Mucosa of descending colon (tissue), 3 donors: ENCODE measurements at places on chromosomes 11 and 22. TPM values are rescaled to one million over a fixed set of nuclear protein-coding genes. Genes with fewer than 3 reads are reported as not detected.

The ACR gene
- total RNA-seq: 0.43 TPM

DNA sequence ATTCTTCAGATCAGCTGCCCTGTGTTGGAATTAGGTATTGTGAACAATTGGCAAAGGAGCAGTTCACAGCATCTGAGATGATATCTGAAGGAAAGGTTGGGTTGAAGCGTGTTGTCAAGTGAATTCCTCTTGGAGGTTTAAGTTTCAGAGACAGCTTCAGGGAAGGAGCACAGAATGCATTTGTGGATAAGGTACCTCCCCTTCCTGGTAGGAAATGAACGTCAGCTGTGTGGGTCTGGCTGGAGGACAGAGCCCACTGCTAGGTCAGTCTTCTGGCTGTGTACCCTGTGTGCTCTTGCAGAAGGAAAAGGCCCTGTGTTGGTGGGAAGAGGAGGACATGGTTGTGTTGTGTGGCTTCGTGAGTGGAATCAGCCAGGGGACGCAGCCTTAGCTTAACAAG lies 88.1 kb upstream of the GAL start:
- DNase-seq: no peak

GRCh38 chr11:75770102-75770501 lies 1.5 kb downstream of the DGAT2 start:
- DNase-seq: no peak

The IGSF22 gene
- 1.5 TPM for total RNA-seq

- peak; percentile 35 for DNase-seq
Measured at GRCh38 chr11:75543806-75544205, 18.1 kb upstream of the GDPD5 start.

DNA sequence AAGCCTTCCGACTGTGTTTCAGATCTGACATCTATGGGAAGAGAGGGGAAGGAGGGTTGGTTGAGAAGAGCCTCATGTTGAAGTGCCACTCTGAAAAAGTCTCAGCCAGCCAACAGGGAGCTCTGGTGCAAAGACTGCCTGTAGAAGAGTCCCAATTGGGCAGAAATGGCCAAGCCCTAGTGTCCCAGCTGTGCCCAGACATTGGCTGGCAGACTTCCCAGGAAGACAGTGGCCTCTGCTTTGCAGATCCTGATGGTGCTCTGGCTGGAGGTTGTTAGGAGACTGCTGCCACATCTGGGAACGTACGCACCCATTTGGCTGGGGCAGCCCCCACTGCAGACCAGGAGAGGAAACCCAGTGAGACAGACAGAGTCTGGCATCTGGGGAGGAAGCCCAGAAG lies 3.2 kb upstream of the PLA2G3 start:
- no peak for DNase-seq

The C11orf21 gene
- 0.35 TPM for total RNA-seq

- DNase-seq: no peak
Measured at GRCh38 chr11:34601085-34601444, 19.8 kb upstream of the EHF start.

DNA sequence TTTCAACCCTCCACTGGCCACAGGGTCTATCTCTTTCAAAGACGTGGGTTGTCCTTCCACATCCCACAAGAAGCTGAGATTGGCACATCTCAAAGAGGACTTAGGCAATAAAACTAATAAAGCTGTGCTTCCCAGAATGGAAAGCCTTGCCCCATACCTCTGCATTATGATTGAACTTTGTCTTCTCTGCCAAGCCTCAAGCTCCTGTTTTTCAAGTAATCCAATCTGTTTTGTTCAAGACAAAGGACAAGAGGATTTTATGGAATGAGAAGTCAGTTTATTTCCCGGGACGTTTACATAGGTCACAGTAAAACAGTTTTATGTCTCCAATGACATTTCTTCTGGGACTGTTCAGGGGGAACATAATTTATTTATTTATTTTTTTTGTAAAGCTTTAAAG lies 108.4 kb downstream of the GALNT18 start:
- DNase-seq: peak; percentile 12

GRCh38 chr11:17498058-17498457 lies 21.4 kb upstream of the ABCC8 start:
- DNase-seq: peak; percentile 33

The TCN2 gene
- total RNA-seq: 40.2 TPM

The CSF2RB gene
- total RNA-seq: 4.1 TPM

GRCh38 chr22:45502215-45503049 lies at the start of gene FBLN1:
Gene FBLN1, plus strand, starts transcription at chr22:45502883. Its CDS starts 103 bp downstream, at chr22:45502986.
- peak; percentile 52 for DNase-seq

DNA sequence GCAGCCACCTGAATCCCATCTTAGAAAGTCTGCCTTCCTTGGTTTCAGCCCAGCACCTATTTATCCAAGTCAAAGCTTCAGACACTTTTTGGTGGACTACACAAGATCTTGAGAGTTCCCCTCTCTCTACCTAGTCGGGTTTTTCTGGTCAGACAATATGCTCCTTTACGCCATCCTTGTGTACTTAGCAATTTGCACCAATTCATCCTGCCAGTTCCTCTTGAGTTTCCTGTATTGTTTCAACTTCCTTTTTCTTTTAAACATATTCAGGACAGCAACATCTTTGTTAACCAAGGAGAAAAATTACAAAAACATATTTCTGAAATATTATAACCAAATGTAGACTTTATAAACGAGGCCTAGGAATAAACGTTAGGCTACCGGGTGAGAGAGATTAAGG lies 368.2 kb upstream of the CADM1 start:
- DNase-seq: no peak

DNA sequence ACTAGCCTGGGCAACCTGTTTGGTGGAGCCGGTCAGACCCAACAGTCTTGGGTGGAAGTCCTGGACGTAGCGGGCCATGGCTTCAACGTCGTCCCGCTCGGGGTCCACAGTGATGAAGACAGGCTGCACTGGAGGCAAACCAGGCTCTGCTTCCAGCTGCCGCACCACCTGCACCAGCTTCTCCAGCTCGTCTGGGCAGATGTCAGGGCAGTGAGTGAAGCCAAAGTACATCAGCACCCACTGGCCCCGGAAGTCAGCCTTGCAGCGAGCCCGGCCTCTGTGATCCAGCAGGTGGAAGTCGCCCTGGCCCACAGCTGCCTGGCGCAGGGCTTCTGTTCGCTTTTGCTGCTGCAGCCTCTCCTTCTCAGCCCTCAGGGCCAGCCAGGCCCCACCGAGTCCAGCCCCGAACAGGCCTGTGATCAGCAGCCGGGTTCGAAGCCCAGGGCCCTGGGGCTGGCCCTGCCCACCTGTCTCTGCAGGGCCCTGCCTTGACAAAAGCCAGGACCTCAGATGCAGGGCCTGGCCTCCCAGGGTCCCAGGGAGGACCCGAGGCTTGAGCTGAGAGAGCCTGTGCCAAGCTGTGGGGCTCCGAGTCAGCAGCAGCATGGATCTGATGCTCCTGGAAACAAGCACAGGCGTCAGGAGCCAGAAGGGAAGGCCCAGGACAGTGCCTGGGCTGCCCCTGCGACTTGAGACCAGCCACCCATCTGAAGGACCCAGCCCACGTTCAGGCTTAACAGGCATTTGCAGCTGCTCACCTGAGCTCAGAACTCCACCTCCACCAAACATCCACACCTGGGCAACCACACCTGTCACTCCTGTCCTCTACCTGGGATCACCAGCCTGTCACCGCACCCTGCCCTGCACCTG lies 1.4 kb downstream of the SCO2 start:
- peak; percentile 76 for DNase-seq

The PATE2 gene
- 0.22 TPM for total RNA-seq

- peak; percentile 22 for DNase-seq
Measured at GRCh38 chr22:46766611-46767010, 4.2 kb downstream of the TBC1D22A start.

DNA sequence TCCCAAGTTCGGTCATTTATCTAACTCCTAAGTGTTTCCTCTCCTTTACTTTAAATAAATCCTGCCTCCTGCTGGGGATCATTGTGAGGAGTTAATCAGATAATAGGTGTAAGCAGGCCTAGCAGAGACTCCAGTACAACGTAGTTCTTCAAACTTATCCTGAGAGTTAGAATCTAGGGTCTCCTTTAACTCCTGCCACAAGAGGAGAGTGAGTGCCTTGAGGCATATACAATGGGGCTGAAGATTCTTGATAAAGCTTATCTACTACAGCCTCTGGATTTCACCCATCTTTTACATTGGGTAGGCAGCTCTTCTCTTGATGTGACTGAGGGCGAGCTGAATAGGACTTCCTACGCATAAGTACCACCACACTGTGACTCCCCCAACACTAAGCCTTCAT lies 3.1 kb upstream of the GALNT18 start:
- no peak for DNase-seq

- DNase-seq: no peak
Measured at GRCh38 chr11:86800960-86801272, 574 bp downstream of the PRSS23 start.

The MS4A3 gene
- total RNA-seq: not detected

The MOV10L1 gene
- total RNA-seq: 0.49 TPM

- no peak for DNase-seq
Measured at GRCh38 chr11:73158356-73159051, 16.4 kb upstream of the FCHSD2 start.

GRCh38 chr22:27100789-27101188 lies 443.4 kb downstream of the MIAT start:
- DNase-seq: no peak

The SLC6A5 gene
- not detected for total RNA-seq
